Brain (organoid and tissue), 16 donors: ENCODE measurements at places on chromosomes 6 and 20.

DNA sequence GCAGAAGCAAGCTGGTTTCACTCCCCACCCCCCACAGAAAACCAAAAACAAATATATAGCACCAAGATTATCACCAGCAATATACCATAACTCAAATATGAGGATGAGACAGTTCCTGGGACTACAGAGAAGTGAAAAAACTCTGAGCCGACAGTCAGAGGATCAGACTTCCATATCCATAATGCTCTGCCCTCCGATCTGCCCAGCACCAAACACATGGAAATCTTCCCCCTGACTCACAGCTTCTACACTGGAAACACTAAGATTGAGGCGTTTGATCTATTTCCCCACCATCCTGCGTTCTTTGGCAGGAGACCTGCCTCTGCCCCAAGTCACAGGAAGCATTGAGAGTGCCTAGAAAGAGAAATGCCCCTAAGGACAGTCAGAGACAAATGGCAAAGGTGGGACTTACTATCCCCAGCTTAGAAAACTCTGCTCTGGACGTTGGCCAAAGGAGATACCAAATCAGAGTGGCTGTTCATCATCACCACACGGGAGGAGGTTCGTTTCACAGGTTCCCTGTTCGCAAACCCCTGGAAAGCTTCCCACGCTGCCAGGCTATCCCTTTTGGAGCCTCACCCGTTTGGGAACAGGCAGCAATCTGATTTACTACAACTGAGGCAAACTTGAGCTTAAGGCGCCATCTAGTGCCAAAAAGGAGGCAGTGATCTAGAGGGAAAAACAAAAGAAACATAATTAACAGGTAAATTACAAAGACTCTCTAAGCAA, 48.7 kb upstream of the SRSF6 start:
- peak; percentile 72 for DNase-seq

DNA sequence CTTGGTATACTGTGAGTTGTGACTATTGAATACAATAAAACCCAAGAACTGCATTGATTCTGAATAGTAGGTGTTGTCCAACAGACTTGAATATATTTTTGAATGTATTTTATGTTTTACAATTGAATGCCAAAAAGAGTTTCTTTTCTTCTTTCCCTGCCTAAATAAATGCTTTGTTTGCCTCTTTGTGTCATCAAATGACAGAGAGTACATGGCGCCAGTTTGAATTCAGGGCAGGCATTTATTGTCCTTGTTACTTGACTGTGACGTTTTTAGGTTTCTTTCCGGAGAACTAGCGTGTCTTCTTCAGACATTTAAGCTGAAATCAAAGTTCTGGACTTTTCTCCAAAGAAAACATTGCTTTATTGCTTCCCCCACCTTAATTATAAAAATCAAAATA, 16.6 kb downstream of the KIF3B start:
- no peak for DNase-seq

DNA sequence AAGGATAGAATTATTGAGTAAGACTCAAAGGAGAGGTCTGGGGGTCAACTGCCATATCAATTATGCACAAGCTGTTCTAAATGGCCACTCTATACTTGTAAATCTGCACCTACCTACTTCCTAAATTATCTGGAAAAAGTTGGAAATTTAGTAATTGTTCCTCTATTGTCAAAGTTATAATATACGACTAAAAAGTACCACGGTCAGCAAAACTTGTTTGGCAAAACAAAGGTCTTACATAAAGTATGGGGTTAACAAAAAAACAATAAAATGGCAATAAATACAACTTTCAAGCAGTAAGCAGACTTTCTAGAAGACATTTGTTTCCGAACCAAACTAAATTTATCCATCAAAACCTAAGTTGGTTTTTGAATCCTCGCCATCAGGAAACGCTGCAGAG, 309.7 kb downstream of the FRK start:
- no peak for DNase-seq

DNA sequence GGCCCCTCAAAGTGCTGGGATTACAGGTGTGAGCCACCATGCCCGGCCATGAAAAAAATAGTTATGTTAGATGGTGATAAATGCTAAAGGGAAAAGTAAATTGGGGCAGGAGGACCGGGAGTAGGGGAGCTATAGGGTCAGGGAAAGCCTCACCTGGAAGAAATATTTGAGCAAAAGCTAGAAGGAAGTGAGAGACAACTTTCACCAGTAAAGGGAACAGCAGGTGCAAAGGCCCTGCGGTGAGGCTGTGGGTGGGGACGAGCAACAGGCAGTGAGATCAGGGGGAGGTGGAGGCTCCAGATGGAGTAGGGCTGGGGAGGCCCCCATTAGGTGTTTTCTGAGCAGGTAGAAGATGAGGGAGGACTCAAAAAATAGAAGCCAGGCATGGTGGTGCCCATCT, 16.0 kb downstream of the BCAS4 start:
- DNase-seq, result no peak
